ENCODE measurements at places on chromosomes 4 and X.

DNA sequence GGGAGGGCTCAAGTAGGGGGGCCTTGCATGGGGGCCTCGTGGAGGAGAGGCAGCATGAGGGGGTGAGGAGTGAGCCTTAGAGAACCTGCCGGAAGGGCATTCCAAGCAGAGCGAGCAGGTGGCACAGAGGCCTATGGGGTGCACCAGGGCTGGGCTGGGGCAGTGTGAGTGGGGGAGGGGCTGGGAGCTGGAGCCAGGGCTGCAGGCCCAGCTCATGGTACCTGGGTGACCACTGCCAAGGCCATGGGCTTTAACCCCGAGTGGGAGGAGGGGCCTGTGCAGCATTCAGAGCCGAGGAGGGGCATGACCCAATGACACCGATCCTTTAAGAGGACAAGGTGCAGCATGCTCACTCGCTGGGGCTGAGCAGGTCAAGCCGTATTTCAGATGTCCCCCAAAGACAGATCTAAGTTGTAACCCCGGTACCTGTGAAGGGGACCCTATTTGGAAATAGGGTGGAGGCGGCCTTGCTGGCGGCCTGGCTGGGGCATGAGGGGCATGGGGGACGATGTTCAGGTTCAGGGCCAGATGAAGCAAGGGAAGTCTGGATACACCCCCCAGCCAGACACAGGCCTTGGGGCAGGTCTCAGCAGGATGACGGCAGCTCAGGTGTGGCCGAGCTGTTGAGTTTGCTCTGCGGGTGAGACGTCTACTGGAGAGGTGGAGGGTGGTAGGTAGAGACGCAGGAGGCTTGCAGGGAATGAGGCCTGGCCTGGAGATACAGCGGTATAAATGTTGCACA, 137.0 kb downstream of the CPZ start:
- no peak for DNase-seq

GRCh38 chr4:89586318-89586717, 250.6 kb downstream of the SNCA start:
- DNase-seq = no peak

- peak; percentile 32 for DNase-seq
Observed at GRCh38 chr4:127686658-127687057, 43.5 kb upstream of the SLC25A31 start.

- DNase-seq = no peak
Observed at GRCh38 chr4:152634110-152634760, 45.6 kb downstream of the TMEM154 start.

DNA sequence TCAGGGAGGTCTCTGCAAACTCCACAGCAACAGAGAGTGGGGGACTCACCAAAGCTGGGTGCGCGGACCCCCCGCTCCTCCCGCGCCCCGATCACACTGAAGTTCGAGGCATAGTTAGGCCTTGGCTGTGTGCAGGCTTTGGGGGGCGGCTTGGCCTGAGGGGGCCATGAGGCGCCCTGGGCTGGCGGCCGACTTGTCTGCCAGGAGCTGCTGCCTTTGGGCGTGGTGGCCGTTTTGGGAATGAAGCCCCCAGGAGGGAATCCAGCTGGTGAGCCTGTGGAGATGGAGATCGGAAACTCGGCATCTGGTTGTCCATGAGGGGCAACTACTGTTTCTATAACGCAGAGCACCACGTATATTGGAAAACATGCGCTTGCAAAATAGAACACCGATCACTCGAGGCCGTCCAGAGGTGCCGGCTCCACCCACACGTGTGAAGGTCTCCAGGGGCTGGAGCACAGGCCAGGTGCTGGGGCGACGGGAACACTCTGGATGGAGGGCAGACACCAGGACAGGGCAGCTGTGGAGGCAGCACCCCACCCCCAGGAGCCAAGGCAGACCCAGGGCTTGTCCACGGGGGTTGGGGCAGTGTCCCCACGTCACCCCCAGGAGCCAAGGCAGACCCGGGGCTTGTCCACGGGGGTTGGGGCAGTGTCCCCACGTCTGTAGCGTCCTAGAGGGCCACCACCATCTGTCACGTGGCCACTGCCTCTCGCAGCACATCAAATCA, 25.9 kb upstream of the CPLX1 start:
- DNase-seq = no peak

DNA sequence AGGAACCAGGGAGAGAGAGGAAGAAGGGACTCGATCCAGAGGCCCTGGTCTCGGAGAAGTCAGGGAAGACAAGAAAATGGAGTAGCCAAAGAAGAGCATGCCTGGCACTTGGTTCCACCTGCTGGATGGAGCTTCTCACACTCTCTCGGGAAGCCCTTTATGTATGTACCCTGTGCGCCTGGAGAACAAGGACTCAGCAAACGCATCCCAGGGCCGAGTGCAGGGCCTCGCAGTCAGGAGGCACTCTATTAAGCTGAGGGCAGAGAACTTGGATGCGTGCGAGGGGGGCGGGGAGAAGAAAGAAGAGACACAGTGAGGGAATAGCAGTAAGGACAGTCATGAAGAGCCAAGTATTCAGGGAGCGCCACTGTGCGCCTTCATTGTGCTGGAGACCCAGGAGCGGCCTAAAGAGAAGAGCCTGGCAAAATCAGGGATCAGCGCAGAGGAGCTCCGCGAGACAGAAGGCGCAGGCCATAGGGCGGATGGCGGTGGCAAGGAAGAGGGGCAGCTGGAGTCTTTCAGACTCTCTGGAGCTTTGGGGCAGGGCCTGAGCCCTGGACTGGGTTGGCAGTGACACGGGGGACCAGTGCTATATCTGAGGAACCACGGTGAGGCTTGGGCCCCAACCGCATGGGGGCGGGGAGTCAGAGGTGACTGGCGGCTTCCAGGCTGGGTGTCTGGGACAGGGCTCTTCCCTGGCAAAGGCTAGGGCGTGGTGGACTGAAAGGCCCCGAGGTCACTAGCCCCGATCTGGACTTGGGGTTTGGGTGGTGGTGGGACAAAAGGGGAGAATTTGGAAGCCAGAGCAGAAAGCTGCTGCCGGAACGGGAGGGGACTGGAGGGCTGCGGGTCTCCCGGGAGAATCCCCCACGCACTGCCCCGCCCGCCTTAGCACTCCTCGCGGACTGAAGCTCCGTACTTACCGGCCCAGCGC, 1.9 kb upstream of the SEPTIN6 start:
- DNase-seq = no peak

GRCh38 chr4:165331359-165331758, 3.9 kb downstream of the MSMO1 start:
- DNase-seq = no peak

GRCh38 chrX:14943962-14944361, 70.7 kb downstream of the MOSPD2 start:
- DNase-seq = no peak

DNA sequence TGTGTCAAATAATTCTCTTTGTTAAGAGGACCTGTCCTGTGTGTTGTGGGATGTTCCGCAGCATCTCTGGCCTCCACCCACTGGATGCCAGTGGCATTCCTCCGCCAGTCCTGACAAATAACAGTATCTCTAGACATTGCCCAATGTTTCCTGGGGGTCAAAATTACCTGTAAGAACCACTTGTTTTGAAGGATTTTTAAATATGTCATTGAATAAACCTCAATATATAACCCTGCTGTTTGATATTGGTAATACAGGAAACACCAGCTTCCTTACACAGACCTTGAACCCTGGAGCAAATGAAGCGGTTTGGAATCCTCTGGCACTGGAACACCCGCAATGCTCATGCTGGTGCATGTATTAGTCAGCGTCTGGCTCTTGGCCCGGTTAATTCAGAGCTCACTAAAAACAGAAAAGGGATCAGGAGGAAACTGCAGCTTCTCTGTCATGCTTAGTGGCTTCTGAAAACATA, 101.3 kb downstream of the TBL1X start:
- DNase-seq = peak; percentile 90

GRCh38 chr4:8915201-8916200, 43.9 kb upstream of the HMX1 start:
- DNase-seq = no peak

DNA sequence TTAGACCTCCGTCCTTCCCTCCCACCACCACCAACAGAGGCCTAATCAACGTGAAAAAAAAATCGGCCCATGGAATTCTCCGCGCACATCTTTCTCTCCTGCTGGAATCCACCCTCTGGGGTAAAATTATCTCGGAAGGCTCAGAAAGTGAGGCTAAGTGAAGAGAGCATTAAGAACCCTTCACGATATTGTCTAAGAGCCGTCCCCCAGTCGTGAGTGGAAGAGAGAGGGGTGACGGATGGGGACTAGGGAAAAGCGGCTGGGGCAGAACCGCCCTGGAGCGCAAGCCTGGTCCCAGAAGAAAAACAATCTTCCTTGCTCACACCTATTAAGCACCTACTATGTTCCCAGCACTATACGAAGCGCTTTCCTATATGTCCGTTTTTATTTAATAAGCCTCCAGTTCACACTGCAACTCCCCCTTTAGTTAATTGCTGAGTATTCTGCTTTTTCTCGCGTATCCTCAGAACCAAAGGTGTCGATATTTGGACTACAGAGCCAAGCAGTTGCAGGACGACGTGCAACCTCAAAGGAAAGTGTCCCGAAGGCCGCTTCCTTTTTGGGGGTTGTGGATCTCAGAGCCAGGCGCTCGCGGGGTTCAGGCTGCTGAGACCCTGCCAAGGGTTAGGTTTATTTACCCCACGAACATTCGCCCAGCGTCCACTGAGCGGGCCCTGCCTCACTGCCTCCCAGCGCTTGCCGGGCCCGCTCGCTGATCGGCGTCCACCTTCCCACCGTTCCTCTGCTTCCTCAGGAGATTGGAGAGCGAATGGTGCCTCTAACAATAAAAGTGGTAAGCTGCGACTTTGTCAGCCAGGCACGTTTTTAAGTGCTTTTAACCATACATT, 889 bp downstream of the MGARP start:
- peak; percentile 15 for DNase-seq
